NCI-H1417 treated with DMSO at 0.1 percent for 48 hours (cell line): ENCODE measurements at places on chromosomes 12 and 14.

DNA sequence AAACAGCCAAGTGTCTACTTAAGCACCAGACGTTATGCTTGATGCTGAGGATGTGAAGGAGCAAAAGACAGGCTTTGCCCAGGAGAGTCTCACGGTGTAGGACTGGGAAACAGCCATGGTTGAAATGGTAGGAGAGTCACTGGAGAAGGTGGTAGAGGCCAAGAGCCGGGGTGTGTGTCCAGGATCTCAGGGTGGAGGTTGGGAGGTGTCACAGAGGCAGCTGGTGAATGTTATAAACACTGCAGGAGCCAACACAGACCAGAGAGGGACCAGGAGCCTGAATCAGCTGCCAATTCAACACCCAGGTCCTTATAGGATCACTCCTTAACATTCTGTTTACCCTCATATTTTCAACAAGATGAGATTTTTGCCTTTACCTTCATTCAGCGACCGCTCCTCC is 7.5 kb downstream of the NID2 start:
- no peak for DNase-seq

GRCh38 chr14:97166497-97166896 is 369.3 kb downstream of the VRK1 start:
- no peak for DNase-seq

DNA sequence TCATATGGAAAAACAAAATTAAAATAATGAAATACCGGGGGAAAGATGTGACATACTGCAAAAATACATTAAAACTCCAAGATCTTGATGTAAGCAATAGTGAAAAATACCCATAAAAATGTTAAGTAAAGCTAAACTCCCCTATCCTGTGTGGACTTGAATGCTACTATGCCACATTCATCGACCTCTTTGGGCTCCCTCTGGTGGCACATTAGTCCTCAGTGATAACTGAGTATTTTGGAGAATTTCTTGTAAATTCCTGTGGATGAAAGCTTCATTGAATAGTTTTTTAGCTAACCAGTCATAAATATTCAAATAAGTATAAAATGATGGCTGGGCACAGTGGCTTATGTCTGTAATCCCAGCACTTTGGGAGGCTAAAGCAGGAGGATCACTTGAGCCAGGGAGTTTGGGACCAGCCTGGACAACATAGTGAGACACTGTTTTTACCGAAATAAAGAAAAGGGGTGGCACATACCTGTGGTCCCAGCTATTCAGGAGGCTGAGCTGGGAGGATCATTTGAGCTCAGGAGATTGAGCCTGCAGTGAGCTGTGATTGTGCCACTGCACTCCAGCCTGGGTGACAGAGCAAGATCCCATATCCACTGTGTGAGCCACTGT is 42.4 kb upstream of the SGPP1 start:
- DNase-seq, result no peak

DNA sequence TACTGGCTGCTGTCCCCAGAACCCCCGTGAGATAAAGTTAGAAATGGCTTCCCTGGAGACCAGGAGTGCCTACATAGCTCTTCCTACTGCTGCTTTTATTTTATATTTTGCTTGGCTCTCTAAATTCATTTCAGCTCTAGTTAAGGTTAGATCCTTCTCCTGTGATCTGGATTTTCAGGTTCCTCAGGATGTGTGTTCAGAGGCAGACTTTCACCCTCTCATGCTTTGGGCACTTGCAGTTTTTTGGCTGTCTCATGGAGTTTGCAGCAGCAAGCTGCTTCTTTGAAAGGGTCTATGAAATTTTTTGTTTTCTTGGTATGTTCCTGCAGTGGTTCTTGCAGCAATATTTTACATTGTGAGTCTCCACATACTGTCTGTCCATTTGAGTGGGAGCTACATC is 93.3 kb downstream of the ATP23 start:
- DNase-seq, result no peak

DNA sequence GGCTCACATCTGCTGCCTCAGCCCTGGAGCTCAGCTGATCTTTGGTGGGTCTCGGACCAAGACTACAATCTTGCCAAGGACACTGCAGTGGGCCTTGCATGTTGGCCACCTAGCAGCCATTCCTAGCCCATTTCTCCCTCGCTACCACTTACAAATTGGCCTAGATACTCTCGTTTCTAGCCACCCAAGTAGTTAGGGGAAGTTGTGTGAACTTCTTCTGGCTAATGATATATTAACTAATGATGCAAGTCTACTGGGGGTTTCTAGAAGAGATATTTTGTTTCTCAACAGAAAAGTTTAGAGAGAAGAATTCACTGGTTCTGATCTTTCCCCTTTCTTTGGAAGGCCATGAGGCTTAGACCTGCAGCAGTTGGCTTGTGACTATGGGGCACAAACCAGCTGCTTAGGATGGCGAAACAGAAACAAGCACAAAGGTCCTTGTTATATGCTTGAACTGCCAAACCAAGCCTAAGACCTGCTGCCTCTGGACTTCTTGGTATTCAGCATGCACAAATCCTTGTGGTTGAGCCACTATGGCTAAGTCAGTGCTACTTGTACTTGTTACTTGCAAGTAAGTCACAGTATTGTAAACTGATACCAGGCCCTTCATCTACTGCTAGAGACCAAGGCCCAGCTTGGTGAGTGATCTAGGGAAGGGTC is 30.5 kb upstream of the GPATCH2L start:
- DNase-seq, result no peak

DNA sequence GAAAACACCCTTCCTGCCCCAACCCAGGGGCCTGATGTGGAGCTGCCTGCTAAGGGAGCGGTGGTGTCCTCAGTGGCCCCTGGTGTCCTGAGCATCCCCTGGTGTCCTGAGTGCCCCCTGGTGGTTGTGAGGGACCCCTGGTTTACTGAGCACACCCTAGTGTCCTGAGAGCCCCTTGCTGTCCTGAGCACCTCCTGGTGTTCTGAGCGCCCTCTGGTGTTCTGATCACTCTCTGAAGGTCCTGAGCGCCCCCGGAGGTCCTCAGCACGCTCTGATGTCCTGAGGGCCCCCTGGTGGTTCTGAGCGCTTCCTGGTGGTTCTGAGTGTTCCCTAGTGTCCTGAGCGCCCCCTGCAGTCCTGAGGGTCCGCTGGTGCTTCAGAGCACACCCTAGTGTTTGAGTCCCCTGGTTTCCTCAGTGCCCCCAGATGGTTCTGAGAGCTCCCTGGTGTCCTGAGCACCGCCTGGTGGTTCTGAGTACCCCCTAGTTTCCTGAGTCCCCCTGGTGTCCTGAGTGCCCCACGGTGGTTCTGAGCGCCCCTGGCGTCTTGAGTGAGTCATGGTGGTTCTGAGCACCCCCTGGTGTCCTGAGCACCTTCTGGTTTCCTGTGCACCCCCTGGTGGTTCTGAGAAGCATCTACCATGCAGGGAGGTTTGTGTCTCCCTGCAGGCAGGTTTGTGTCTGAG is 1004.2 kb downstream of the TMEM121 start:
- no peak for DNase-seq

GRCh38 chr12:65367396-65367795 is 88.9 kb downstream of the MSRB3 start:
- DNase-seq, result no peak

DNA sequence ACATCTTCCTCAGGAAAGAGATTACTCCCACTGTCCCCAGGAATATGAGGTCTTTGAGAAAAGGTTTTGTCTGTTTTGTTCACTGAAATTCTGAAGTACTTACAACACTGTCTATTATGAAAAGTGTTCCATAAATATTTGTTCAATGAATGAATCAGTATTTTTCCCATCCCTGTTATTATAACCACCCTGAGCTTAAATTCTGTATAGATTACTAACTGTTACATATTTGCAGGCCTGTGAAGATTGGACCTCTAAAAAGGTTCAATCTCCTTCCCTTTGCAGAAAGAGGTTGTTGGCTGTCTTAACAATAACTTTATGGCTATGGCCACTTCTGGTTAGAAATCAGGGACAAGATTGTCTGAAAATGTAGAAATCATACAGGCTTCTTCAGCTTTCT is 174.5 kb upstream of the NPAS3 start:
- no peak for DNase-seq

DNA sequence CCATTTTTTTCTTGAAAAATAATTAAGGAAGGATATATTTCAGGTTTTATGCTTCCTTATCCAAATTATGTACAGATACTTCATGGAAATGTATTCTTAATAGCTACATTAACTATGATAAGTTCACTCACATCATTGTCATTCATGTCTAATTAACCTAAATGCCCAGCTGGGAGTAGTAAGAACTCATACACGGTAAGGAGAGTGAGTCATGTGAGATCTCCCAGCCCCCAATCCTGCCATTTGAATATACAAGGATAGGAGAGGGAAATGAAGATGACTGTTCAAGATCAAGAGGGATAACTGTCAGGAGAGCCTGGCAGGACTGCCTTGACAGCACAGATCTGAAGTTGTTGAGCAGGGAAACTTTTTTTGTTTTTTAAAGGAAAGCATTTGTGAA is 343.4 kb upstream of the USP15 start:
- no peak for DNase-seq
